HL-60 (cell line): ENCODE measurements at places on chromosomes 1 and 21.

GRCh38 chr1:167268347-167268787 lies 47.7 kb downstream of the POU2F1 start:
- DNase-seq, result no peak

- no peak for DNase-seq
Observed at GRCh38 chr1:118479351-118479750, 294.3 kb upstream of the SPAG17 start.

DNA sequence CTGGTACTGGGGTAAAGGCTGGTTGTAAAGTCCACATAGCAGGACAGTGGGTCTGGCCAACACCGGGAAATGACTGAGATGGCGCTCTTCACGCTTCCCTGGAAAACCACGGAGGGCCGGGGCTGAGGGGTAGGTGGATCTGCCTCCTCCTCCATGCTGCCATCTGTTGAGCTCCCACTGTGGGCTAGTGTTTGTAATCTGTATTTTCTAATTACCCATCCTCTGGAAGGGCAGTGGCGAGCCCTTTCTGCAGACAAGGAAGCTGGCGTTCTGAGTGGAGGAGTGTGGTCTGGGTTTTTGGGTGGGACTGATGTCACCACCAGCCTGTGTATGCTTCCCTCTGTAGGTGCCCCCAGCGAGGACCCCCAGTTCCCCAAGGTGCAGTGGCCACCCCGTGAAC lies 34.1 kb upstream of the LHX4 start:
- no peak for DNase-seq

DNA sequence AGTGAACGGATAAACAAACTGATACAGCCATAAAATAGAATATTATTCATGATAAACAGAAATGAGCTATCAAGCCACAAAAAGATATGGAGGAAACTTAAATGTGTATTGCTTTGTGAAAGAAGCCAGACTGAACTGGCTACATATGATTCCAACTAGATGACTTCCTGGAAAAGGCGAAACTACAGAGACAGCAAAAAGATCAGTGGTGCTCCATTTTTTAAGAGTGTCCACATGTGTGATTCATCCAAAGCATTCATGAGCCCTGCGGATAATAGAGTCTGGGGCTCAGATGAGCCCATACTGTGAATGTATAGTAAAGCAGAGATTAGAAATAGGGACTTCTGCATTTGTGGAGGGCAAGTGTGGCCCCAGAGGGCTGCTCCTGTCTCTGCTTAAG lies 7.8 kb upstream of the TMEM222 start:
- no peak for DNase-seq

DNA sequence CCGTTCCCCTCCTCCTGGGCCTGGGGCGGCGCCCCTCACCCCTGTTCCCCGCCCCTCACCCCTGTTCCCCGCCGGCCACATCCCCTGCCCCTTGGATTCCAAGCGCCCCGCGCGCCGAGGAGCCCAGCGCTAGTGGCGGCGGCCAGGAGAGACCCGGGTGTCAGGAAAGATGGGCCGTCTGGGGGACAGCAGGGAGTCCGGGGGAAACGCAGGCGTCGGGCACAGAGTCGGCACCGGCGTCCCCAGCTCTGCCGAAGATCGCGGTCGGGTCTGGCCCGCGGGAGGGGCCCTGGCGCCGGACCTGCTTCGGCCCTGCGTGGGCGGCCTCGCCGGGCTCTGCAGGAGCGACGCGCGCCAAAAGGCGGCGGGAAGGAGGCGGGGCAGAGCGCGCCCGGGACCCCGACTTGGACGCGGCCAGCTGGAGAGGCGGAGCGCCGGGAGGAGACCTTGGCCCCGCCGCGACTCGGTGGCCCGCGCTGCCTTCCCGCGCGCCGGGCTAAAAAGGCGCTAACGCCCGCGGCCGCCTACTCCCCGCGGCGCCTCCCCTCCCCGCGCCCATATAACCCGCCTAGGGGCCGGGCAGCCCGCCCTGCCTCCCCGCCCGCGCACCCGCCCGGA lies at the start of gene TP73:
TSS of gene TP73 (plus strand) at position 587 of the 618 bp plus-strand sequence. CDS start 29,850 bp downstream, outside the sequence.
- DNase-seq, result no peak

DNA sequence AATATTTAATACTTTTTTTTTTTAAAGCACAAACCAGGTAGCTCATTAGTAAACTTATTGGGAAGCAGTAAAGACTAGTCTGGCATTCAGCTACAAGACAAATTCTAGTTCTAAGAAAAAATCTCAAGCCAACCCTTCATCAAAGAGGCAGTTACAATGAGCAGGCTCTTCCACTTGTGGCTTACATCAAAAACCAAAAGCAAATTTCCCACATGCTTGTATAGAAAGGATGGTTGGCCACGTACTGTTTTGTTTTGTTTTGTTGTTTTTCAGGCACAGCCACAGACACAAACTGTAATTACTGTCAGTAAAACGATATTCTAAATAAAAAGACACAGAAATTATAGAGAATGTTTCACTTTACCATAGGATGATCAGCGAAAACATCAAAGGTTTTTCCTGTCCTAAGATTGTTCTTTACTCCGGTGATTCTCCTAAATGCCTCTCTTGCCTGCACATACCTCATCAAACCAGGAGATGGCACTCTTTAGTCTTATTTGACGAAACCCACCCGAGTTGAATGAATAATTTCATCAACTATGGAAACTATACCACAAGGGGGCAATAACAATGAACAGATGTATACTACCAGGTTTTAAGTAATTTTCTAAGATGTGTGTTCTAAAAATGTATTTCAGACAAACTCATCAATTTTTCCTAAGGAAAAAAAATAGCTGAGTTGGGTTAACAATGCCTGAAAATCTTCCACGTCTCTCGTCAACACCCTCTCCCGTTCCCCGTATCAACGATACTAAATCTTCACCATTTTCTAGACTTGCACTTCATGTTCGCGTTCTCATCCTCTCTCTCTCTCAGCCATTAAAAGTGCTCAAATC lies 26.9 kb downstream of the RPL5 start:
- DNase-seq, result peak; percentile 64

GRCh38 chr21:16423921-16424320 lies 694.1 kb downstream of the USP25 start:
- no peak for DNase-seq

DNA sequence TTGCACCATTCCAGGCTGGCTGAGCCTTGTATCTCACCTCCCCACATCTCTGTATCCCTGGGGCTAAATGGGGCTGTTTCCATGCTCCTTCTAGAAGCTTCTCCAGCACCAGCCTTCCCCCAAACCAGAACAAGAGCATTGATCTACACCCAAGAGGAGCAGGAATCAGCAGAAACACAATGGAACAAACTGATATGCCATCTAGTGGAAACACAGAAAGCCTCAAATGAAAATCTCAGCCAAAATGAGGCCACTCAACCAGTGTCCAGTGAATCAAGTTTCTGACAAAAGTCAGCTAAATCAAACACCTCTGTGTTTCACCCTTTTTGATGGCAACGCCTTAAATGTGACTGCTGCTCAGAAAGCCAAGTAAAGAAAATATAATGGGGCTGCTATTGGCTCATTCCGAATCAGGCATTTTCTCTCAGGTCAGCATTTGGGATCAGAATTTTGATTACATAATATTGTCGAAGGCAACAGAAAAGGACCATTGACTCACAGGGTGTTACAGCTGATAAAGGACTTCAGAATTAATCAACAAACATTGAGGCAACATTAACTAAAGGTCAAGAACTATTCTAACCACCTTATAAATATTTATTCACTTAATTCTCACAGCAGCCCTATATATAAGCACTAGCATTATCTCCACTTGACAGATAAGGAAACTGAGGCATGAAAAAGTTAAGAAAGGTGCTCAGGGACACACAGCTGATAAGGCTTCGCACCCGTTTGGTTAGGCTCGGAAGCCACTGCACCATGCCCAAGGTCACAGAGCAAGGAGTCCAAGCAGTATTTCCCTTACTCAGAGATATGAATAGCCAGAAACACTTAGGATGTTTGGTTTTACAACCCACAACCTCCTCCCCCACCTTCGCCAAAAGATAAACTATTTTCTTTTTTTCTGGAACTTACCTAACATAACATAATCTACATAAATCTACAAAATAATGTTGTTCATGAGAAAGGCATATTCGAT lies 85.8 kb upstream of the KCNJ15 start:
- DNase-seq, result no peak

GRCh38 chr1:2859219-2859880 lies 57.9 kb upstream of the TTC34 start:
- DNase-seq, result no peak

DNA sequence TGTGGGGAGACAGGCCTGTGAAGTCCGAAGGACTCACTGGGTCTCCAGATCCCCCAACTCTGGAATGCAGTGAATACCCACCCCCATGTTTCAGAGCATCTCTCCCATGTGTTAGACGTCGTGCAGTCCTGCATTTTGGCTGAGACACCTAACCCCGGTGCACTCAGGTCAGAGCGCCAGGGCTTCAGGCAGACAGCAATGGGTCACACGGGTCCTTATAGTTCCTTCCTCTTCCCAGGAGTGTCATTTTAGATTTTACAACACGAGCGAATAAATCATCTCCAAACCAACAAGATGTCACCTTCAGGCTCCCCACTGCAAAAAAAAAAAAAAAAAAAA lies 5.1 kb downstream of the PRRX1 start:
- DNase-seq, result no peak

GRCh38 chr1:181718034-181718433 lies 234.7 kb downstream of the CACNA1E start:
- no peak for DNase-seq

GRCh38 chr1:44924835-44925464 lies 61.4 kb downstream of the EIF2B3 start:
- DNase-seq, result peak; percentile 2

GRCh38 chr1:230818901-230819300 lies 49.4 kb downstream of the C1orf198 start:
- no peak for DNase-seq

- DNase-seq, result no peak
Observed at GRCh38 chr1:209621286-209621685, 30.9 kb downstream of the LAMB3 start.

DNA sequence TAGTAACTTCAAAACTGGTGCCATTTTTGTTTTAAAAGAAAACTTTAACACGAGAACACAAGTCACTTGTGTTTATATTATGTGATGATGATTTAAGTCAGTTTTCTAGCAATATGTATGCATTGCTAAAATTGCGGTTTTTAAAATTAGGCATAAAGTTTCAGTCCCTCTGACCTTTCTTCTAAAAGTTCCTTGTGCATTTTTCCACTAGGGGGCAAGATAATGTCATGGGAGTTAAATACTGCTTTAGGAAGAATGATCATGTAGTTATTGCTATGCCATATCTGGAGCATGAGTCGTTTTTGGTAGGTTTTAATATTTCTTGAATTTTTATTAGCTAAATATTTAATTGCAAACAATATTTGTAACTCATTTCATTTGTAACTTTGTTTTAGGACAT lies 10.7 kb downstream of the CDC7 start:
- peak; percentile 11 for DNase-seq

DNA sequence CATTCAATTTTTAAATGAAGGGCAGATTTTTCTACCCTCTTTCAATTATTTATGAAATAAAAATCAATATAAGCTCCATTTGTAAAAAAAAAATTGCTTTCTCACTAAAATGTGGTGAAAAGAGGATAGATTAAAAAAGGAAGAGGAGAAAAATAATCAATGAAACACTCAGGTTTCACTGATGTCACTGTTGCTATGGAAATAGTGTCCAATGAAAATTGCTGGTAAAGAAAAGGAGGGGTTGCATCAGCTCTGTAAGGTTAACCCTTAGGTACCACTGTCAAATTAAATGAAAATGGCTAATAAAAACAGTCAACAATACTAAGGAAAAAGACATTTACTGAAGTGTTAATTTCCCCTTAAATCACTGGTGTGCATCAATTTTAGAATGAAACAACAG lies 91.6 kb upstream of the TTC39A start:
- peak; percentile 20 for DNase-seq

- DNase-seq, result peak; percentile 92
Observed at GRCh38 chr1:232704694-232705680, 75.1 kb upstream of the SIPA1L2 start.

DNA sequence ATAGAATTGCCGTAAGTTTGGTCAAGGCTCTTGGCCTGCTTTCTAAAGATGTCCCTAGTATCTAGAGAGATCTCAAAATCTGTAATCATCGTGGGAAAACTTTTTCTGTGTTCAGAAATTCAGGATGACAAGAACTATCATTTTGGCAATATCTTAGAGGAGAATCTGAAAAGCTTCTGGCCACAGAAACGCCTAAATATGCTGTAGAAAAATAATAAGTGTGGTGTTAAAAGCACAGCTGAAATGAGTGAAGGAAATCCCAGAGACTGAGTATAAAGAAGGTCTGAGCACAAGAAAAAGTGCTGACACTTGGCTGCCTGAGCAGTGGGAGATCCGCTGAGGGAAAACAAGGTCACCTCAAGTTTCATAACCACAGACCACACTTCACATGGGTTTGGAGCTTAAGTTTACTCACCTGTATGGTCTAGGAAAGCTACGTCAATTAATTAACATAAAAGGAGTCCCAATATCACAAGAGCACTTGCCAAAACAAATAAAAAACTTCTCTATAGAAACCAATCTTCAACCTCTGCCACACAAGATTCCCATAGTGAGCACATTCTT lies 235.2 kb upstream of the IRF2BP2 start:
- DNase-seq, result no peak

DNA sequence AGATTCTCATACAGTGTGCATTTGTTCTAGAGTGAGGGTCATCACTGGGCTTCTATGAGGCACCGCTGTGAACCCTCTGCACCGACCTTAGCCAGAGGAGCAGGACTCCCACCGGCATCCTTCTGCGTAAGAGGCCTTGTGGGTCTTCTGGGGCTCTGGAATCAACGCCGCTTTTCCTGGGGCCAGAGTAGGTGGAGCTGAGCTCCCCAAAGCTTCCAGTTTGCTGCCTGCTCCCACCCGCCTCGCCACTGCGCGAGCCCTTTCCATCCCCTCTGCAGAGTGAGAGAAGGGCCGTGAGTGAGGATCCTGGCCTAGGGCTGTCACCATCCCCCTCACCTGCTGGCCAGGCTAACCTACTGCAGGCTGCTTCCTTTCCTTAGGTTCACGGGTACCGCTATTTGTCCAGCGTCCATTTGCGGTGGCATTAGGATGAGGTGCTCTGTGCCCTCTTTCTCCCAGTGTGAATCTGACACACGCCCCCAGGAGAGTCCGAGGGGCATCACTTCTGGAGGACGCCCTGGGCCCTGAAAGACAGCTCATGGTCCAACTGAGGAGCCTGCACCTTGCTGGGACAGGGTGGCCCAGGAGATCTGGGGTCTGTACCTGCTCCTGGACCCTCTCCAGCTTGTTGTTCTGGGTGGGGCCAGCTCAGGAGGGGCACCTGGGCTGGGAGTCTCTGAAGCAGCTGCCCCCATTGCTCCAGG lies 36.2 kb downstream of the UMODL1 start:
- no peak for DNase-seq

DNA sequence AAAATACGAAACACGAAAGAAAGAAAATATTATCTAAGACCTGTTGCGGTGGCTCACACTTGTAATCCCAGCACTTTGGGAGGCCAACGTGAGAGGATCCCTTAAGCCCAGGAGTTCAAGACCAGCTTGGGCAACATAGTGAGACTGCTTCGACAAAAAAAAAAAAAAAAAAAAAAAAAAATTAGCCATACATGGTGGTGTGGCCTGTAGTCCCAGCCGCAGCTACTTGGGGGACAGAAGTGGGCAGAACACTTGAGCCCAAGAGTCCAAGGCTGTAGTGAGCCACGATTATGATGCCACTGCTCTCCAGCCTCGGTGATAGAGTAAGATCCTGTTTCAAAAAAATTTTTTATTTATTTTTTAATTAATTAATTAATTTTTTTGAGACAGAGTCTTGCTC lies 1.5 kb upstream of the RAB13 start:
- no peak for DNase-seq
